NCI-H1436 treated with DMSO at 0.1 percent for 48 hours (cell line): ENCODE measurements at places on chromosomes 12 and 14.

DNA sequence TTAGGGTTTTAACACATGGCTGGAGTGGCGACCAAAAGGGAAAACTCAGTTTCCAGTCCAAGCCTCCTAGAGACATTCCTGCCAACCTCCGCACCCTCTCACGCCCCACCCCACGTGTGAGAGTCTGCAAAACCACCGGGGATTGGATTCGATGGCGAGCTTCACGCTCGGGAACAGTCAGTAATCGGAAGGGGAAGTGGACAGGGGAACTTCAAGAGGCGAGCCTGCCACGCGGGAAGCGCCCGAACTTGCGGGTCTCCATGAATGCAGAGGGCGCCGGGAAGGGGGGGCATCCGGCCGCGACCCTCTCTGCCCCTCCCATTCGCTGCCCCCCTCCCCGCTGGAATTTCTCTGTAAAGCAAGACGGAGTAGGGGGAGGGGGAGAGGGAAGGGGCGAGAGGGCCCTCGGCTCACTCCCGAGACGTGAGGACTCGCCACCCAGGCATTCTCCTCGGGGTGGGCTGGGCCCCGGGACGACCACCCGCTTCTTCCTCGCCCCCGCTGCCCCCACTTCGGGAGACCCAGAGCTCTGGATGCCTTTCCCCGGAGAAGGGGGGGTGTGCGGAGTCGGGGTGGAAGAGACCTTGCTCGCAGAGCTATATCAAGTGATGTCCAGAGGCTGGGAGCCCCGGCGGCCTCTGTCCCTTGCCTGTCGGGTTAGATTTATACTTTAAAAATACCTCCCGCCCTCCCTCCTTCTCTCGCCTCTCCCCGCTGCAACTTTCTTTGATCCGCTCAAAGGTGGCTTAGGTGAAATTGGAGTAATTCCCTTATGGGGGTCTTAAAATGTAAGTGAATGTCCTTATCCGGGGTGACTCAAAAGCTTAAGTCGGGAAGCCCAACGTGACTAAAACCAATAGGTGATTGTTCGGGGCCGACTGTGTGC, 2.5 kb upstream of the CCND2 start:
- no peak for DNase-seq

DNA sequence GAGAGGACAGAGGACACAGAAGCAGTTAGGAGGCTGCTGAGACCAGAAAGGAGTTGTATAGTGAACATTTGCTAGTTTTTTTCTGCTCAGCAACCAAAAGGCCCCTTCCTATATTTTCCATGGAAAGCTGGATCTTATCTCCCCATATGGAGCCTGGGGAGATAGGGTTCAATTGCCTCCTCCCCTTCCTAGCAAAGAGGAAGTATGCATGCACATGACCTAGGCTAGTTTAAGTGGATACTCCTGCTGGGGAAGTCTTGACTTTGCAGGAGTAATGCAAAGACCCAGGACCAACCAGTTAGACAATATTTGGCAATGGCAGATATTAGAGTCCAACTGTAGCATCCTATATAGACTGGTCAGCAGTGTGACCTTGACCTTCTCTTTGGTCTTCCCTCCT, 15.1 kb downstream of the CHD8 start:
- DNase-seq, result no peak

GRCh38 chr12:49925433-49926204, 21.9 kb upstream of the FAIM2 start:
- no peak for DNase-seq

- DNase-seq, result no peak
Measured at GRCh38 chr12:26803552-26803951, 29.4 kb downstream of the ITPR2 start.
